ENCODE measurements at places on chromosomes 5 and 9.

DNA sequence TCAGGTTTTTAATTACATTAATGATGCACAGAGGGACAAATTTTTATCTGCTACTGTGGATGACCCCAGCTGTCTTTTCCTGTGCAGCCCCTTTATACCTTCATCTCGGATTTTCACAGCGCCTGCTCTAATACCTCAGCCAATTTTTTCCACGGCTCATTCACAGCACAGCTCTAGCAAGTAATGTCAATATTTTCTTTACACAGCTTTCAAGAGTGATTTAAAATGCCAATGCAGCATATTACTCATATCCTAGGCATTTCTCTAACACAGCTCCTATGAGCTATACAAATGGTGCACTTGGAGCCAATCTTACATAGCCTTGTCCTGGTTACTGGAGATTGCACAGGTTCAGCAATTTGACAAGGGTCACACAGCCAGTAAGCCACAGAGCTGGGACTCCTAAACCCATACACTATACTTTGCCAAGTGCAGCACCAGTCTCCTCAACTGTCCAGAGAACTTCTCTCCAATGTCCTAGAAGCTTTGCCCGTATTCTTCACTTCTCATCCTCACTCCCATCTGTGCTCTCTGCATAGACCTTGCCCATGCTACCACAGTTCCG lies 661.8 kb downstream of the DTWD2 start:
- DNase-seq = no peak

- no peak for DNase-seq
Observed at GRCh38 chr9:86168256-86168655, 68.9 kb upstream of the GOLM1 start.

GRCh38 chr5:11038772-11039171 lies 277.7 kb upstream of the DAP start:
- no peak for DNase-seq

- no peak for DNase-seq
Observed at GRCh38 chr5:1498623-1499416, 24.9 kb downstream of the LPCAT1 start.

DNA sequence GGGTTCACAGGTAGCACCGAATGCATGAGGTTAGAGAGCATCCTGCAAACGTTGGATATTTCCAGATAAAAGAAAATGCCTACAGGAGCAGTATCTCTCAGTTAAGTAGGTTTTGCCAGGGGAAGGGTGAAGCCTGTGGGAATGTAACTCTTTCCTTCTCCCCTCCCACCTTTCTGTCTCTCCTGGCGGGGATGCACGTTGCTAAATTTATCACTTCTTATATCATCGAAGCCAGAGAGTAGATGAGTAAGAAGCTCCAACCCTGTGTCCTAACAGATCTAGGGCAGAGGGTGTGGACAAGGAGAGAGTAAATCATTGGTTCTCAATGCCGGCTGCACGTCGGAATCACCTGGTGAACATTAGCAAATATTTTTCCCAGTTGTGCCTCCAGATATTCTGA lies 457.5 kb downstream of the ENC1 start:
- DNase-seq = no peak

GRCh38 chr9:108167136-108167900 lies 677.7 kb upstream of the KLF4 start:
- DNase-seq = no peak

- DNase-seq = no peak
Observed at GRCh38 chr9:136083558-136084062, 11.5 kb downstream of the NACC2 start.

DNA sequence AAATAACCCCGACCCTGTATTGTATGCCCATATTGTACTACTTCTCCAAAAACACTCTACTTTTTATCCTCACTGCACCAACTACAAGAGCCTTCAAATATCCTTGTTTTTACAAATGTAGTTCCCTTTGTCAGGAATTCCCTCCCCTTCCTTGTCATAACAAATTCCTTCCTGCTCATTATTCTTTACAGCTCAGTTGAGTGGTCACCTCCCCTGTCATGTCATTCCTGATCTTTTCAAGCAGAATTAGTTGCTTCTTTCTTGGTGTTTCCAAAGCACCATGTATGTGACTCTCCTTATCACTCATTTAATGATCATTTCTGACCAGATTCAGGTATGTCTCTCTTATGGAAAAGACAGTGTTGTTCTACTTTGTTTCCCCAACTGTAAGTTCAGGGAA lies 194.2 kb upstream of the SMC2 start:
- no peak for DNase-seq

GRCh38 chr9:99509065-99509745 lies 287.1 kb downstream of the SEC61B start:
- no peak for DNase-seq

- no peak for DNase-seq
Observed at GRCh38 chr5:137659209-137659608, 76.7 kb downstream of the KLHL3 start.

GRCh38 chr5:80343067-80343466 lies 23.3 kb downstream of the SPZ1 start:
- no peak for DNase-seq

GRCh38 chr5:146158255-146158654 lies 24.2 kb downstream of the LARS1 start:
- DNase-seq = no peak

DNA sequence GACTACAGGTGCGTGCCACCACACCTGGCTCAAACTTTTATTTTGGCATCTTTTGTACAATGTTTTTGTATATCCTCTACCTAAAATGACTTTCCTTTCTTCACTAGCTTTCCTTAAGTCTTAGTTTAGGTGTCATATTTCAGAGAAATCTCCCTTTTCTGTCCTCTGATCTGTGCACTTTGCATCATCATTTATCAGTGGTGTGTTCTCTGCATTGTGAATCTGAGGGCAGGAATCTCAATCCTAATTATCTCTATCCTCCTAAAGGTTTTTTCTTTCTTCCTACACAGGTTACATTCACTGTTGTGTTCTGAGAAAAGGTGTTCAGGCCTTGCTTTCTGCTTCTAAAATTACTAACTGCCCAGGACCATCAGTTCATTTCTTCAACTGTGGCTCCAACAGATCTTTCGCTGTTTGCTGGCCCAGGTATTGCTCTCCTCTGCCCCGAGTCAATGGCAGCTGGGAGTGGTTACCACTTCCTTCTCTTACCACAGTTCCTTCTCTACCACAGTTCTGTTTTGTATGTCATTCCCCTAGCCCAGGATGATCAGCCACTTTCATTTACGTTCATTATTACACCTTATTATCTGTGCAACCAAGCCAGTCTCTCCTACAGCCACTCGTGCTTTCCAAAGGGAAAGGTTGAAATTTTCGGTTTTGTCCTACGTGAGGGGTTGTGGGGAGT lies 14.0 kb downstream of the TGFBR1 start:
- no peak for DNase-seq

- DNase-seq = no peak
Observed at GRCh38 chr9:97320080-97320642, 12.7 kb downstream of the CCDC180 start.

Measured in activated CD4-positive, alpha-beta T cell treated with anti-CD3 and anti-CD28 coated beads, Interleukin-2, amount 50 U/mL, for 24 hours (primary cell).